ENCODE measurements at places on chromosomes 6 and 20.

- no peak for DNase-seq
Observed at GRCh38 chr6:49541936-49542335, 8.5 kb upstream of the C6orf141 start.

GRCh38 chr20:44182863-44183262, 4.1 kb downstream of the JPH2 start:
- no peak for DNase-seq

GRCh38 chr6:34005901-34006531, 139.9 kb downstream of the GRM4 start:
- DNase-seq, result no peak

- DNase-seq, result no peak
Observed at GRCh38 chr6:160030103-160030502, 61.2 kb downstream of the IGF2R start.

DNA sequence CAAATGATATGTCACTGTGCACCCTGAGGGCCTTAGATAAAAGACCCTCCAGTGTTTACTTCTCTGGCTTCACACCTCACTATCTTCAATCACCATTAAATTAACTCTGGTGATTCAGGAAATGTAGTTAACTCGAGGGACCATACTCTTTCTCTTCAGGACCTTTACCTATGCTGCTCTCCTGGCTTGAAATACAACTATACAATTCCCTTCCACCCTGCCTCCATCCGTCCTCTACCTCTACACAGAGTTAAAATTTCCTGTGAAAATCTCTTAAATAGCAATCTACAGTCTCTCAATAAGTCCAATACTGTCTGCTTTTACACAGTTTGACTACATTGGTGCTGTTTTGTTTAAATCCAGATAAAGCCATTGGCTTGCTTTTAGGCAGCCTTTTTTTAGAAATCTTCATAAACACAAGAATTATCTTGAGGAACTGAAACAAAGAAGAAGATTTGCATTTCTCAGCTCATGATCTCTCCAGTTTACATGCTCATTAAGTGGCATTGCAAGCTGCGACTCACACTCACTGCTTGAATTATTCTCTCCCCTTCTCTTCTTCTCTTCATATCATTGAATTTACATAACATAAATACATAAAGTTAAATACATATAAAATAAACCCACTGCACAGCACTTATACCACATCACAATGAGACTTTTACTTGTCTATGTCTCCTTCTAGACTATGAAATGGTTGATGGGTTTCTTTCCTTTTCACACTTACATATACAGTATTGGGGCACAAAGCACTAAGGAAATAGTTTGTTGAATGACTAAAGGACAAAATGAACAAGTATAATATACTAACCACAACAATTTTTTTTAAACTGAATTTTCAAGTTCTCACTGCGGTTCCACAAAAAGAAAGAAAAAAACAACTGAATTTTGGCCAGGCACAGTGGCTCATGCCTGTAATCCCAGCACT, 239.0 kb upstream of the KCNQ5 start:
- DNase-seq, result no peak

GRCh38 chr20:50534567-50534966, 24.4 kb downstream of the PTPN1 start:
- no peak for DNase-seq

- no peak for DNase-seq
Observed at GRCh38 chr20:54168961-54169862, 4.6 kb downstream of the CYP24A1 start.

DNA sequence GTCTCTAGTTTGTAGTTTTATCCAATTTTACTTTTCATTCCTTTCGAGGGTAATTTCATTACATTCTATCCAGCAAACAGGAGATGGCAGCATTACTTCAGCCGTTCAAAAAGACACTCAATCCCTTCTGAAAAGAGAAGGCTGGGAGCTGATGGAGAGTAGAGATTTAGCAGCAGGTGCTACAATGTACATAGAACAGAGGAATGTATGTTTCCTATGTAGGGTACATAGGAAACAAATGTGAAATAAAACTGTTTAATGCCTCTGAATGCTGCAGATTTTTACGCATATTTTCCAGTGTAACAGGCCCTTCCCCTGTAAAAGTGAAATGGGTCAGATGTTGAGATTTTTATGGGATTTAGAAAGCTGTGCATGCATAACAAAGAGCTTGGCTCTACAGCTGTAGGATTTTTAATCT, 16.0 kb downstream of the RPS12 start:
- no peak for DNase-seq

- DNase-seq, result no peak
Observed at GRCh38 chr20:20548527-20549266, 163.7 kb downstream of the RALGAPA2 start.

- no peak for DNase-seq
Observed at GRCh38 chr20:2851086-2851485, 10.5 kb downstream of the VPS16 start.

- no peak for DNase-seq
Observed at GRCh38 chr6:39610221-39610620, 115.0 kb downstream of the KIF6 start.

DNA sequence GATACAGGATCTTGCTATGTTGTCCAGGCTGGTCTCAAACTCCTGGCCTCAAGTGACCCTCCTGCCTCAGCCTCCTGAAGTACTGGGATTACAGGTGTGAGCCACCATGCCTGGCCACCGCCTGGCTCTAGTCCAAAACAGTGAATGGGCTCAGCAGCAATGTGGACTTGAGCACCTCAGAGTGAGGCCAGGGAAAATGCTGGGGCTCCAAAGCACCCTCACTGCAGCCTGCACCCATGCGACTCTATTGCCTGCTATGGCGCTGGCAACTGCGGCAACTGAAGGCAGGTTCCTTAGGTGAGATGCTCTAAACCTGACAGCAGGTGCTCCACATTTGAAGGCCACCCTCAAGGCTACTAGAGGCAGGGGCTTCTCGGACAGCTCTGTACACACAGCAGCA, 26.5 kb downstream of the MAP1LC3A start:
- no peak for DNase-seq

DNA sequence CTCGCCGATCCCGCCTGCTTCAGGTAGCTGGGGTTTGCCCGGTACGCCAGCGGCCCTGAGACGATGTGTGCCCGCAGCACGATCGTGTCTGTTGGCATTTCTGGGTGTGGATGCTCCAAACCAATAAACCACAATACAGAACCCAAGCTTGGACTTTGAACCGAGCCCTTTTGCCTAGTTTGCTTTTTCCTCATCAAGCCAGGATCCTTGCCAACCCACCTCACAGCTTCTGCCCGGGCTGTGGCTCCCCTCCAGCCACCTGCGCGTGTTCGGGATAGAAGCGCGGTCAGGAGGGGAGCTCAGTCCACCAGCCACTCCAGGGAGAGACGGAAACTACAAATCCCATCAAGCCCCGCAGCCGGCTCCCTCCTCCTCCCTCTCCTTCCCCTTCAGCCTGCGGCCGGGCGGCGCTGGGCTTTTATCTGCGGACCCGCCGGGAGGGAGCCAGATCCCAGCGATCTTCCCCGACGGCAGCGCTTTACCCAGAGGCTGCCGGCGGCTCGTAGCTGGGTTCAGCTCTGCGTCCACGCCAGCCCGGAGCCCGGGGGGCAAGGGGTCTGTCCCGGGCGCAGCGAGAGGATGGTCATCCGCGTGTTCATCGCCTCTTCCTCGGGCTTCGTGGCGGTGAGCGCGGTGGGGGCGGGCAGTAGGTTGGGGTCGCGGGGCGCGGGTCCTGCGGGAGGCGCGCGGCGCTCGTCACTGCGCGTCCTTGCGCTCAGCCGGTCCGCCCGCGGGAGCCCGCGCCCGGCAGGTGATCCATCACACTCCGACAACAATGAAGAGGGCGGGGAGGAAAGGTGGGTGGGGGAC, at the start of gene SH3BGRL2:
TSS of gene SH3BGRL2 (plus strand) at position 447 of the 810 bp plus-strand sequence. CDS start at position 580, 133 bp downstream.
- DNase-seq, result peak; percentile 33

DNA sequence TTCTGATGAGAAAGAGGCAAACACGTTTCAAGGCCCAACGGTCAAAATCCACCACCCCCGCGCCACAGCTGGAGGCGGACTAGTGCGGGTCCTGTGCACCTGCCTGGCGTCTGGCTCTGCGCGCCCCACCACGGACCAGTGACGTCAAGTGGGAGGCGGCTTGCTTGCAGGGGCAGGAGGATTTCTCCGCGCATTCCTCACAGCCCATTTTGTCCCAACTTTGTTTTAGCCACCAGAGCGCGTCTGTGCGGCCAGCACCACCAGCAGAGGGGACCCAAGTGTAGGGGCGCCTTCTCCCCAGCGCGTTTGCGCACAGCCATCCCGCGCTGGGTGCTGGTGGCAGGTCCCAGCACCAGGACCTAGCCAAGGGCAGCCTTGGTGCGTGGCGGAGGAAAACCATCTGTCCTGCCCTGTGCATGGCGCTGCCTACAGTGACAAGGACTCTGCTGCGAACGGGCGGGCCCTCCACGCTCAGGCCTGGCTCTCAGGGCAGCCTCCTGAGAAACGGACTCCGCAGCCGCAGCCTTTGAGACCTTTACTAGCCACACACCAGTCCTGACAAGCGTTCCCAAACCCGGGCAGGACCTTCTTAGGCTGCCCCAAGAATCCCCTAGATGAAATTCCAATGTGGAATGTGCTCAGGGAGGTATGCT, 194.8 kb upstream of the EXOC2 start:
- no peak for DNase-seq

DNA sequence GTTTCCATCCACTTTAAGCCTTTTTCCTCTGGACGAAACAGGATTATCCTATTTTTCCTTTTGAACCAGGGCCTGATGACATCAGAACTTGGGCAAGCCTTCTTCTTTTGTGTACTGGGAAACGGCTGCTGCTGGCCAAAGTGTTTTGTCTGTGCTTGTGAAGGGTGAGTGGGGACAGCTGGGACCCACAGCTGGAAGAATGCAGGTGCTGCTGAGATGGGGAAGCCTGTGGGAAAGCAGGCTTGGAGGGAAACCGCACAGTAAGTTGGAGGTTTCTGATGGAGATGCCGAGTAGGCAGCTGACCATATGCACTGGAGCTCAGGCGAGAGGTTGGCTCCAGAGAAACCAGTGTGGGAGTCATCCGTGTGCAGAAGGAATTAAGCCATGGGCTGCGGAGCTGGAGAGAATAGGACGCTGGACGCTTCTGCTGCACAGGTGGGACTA, 8.5 kb upstream of the PSMG4 start:
- DNase-seq, result no peak

GRCh38 chr6:3888153-3888957, 39.2 kb downstream of the FAM50B start:
- no peak for DNase-seq

GRCh38 chr6:157169656-157170055, 153.7 kb downstream of the TMEM242 start:
- DNase-seq, result no peak

DNA sequence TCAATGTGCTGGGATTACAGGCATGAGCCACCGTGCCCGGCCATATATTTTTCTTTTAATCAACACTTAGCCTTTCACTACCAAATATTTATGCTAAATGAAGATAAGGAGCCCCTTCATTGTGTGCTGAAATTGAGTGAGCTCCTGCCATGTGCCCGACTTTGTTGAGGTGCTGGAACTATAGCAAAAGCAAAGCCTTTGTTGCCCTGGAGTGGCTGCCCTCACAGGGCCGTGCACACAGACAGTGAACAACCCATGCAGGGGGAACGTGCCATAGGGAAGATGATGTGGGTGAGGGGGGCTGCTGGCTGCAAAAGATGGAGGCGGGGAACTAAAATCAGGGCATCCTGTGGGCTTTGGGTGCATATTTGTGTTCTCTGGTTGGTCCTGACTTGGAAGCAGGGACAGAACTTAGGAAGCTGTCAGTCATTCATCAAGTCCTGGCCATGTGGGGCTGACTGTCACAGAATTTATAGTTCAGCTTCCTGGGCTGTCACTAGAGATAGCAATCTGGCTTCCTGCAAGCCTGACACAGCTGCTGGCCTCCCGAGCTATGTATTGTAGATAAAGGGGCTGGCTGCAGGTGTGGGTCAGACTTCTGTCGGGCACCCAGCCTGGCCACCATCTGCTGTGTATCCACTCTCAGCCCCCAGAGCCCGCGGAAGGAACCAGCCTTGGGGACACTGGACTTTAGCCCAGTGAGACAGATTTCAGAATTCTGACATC, 56.8 kb upstream of the MPC1 start:
- no peak for DNase-seq

DNA sequence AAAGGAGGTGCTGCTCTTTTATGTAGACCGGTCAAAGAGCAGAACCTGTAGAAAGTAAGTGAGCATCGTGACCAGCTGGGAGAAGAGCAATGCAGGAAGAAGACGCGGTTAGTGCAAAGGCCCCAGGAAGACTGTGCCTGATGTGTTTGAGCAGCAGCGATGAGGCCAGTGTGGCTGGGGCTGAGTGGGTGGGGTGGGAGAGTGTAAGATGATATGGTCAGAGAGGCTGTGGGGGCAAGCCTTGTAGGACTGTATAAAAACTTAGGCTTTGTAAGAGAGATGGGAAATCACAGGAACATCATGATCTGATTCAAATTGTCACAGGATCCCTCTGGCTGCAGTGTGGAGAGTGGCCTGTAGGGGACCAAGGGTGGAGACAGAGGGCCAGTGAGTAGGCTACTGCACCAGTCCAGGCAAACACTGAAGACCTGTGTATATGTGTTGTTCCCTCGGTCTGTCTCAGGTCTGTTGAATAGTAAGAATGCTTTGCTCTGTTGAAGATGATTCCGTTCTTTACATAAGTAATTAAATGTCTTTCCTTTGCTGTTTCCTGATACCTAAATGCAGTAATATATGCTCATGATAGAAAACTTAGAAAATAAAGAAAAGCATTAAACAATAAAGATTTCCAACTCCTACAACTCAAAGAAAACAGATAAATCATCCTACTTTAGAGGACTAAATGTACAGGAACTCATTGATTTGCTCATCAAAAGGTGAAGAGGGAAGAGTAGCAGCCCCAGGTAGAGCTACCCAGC, 23.6 kb upstream of the WFDC2 start:
- DNase-seq, result no peak

GRCh38 chr20:36684747-36685146, 38.8 kb upstream of the SLA2 start:
- DNase-seq, result no peak

- peak; percentile 17 for DNase-seq
Observed at GRCh38 chr6:130993292-130993765, 69.7 kb downstream of the EPB41L2 start.

DNA sequence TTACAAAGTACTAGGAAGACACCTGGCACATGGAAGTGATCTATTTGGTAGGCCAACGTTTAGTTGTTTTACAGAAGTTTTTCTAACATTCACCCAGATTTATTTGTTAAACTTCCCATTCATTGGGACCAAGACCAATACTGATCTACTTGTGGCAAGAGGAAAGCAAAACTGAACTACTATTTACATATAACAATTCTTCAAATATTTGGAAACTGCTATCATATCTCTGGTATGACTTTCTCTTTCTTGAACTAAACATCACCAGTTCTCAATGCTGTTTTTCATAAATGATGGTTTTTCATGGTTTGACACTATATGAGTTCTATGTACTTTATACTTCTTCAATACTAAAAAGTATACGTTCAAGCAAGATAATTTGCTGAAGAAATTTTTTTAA, 189.2 kb downstream of the ASCC3 start:
- DNase-seq, result no peak

DNA sequence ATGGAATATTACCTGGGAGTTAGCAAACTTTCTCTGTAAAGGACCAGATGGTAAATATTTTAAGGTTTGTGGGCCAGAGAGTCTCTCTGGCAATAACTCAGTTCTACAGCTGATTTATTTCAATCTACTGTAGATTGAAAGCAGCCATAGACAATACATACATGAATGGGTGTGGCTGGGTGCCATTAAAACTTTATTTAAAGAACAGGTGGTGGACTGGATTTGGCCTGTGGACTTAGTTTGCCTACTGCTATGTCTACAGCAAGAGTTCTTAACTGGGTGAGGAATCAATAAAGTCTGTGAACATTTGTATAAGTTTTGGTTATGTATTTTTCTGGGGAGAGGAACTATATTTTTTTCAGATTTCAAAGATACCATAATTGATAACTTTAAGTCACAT, 55.1 kb downstream of the SLC22A2 start:
- no peak for DNase-seq

Data from pulmonary artery endothelial cell (primary cell).